Activated B cell treated with CpG ODN at 0.5 μM for 24 hours (primary cell): ENCODE measurements at places on chromosomes 5 and 9. TPM values are rescaled to one million over a fixed set of nuclear protein-coding genes. Genes with fewer than 3 reads are reported as not detected.

SHC3 gene
- total RNA-seq = not detected in 2 replicates

GRXCR2 gene
- total RNA-seq = not detected in 2 replicates

KIF27 gene
- 4.9 and 5.1 TPM in 2 replicates for total RNA-seq

KIF24 gene
- total RNA-seq = 0.69 and 0.71 TPM in 2 replicates

RASGRF2 gene
- total RNA-seq = 0.22 and 0.64 TPM in 2 replicates

PRUNE2 gene
- total RNA-seq = not detected in 2 replicates

ENG gene
- 4.8 and 6.1 TPM in 2 replicates for total RNA-seq

HTR1A gene
- not detected in 2 replicates for total RNA-seq

ARL14EPL gene
- not detected in 2 replicates for total RNA-seq

CDC20B gene
- not detected in 2 replicates for total RNA-seq

PCDHGA4 gene
- total RNA-seq = 0.34 and 0.75 TPM in 2 replicates

IL3 gene
- not detected in 2 replicates for total RNA-seq

RBM22 gene
- total RNA-seq = 74.0 and 74.1 TPM in 2 replicates

SPATA31A1 gene
- total RNA-seq = not detected in 2 replicates

SLC6A3 gene
- total RNA-seq = 1.4 and 2.0 TPM in 2 replicates

EEIG1 gene
- 65.8 and 88.1 TPM in 2 replicates for total RNA-seq

CRHBP gene
- total RNA-seq = 0.27 TPM in 1 of 2 replicates, not detected in the other

MATR3 gene
- 242 and 294 TPM in 2 replicates for total RNA-seq

RAD17 gene
- total RNA-seq = 25.9 and 30.6 TPM in 2 replicates

SNX30 gene
- 6.1 and 6.5 TPM in 2 replicates for total RNA-seq

ALDH1A1 gene
- not detected in 2 replicates for total RNA-seq

SLC44A1 gene
- total RNA-seq = 9.5 and 10.1 TPM in 2 replicates

QRFP gene
- not detected in 2 replicates for total RNA-seq

IGIP gene
- 3.7 and 4.8 TPM in 2 replicates for total RNA-seq

PRSS3 gene
- total RNA-seq = not detected in 2 replicates

ERAP2 gene
- total RNA-seq = 63.1 and 80.9 TPM in 2 replicates

PAEP gene
- total RNA-seq = not detected in 2 replicates

SLC1A3 gene
- 0.44 and 0.82 TPM in 2 replicates for total RNA-seq

C8G gene
- 0.69 and 3.4 TPM in 2 replicates for total RNA-seq

MCTP1 gene
- 0.86 and 1.9 TPM in 2 replicates for total RNA-seq

COL5A1 gene
- 0.02 TPM in 1 of 2 replicates, not detected in the other for total RNA-seq

FBXW11 gene
- 46.5 and 52.7 TPM in 2 replicates for total RNA-seq

RLN2 gene
- 1.8 and 1.9 TPM in 2 replicates for total RNA-seq

APBA1 gene
- total RNA-seq = not detected in 2 replicates

OMD gene
- not detected in 2 replicates for total RNA-seq

CACNA1B gene
- 1.4 and 1.5 TPM in 2 replicates for total RNA-seq
